ENCODE measurements at places on chromosomes 12 and 14. TPM values are rescaled to one million over a fixed set of nuclear protein-coding genes. Genes with fewer than 3 reads are reported as not detected.

CABP1 gene
- not detected for total RNA-seq

CCDC197 gene
- total RNA-seq = not detected

IL31 gene
- not detected for total RNA-seq

FOXM1 gene
- 6.5 TPM for total RNA-seq

CD163L1 gene
- total RNA-seq = 1.9 TPM

HNF1A gene
- total RNA-seq = not detected

EID3 gene
- 5.1 TPM for total RNA-seq

MYF6 gene
- not detected for total RNA-seq

BHLHE41 gene
- 7.2 TPM for total RNA-seq

PTPRR gene
- not detected for total RNA-seq

TCL1A gene
- total RNA-seq = not detected

LPAR5 gene
- 15.0 TPM for total RNA-seq

NINJ2 gene
- total RNA-seq = 7.6 TPM

SHMT2 gene
- 70.9 TPM for total RNA-seq

CRACR2A gene
- total RNA-seq = 4.8 TPM

ACSS3 gene
- 4.1 TPM for total RNA-seq

CLEC2A gene
- 57.4 TPM for total RNA-seq

KLRC2 gene
- not detected for total RNA-seq

LAG3 gene
- not detected for total RNA-seq

CLEC14A gene
- 5.9 TPM for total RNA-seq

CARMIL3 gene
- total RNA-seq = 6.4 TPM

RASAL1 gene
- 19.8 TPM for total RNA-seq

RTN1 gene
- total RNA-seq = 7.5 TPM

CACNA1C gene
- total RNA-seq = 2.3 TPM

KITLG gene
- 17.6 TPM for total RNA-seq

PRB2 gene
- not detected for total RNA-seq

OR6C2 gene
- not detected for total RNA-seq

PTMS gene
- 128 TPM for total RNA-seq

PRIMA1 gene
- total RNA-seq = 4.0 TPM

NOXRED1 gene
- total RNA-seq = 0.47 TPM

PAPLN gene
- total RNA-seq = 22.0 TPM

KRT81 gene
- 346 TPM for total RNA-seq

INHBC gene
- total RNA-seq = not detected

SYCP3 gene
- total RNA-seq = not detected

SMCO3 gene
- total RNA-seq = not detected

BCL7A gene
- total RNA-seq = 21.7 TPM

GNB3 gene
- total RNA-seq = 1.4 TPM

KLRC4 gene
- not detected for total RNA-seq

GIT2 gene
- 19.4 TPM for total RNA-seq

KRT85 gene
- total RNA-seq = 766 TPM

ACVRL1 gene
- total RNA-seq = 42.7 TPM

C12orf50 gene
- total RNA-seq = not detected

MGAT4C gene
- total RNA-seq = 0.26 TPM

UNC79 gene
- total RNA-seq = 0.30 TPM

KERA gene
- not detected for total RNA-seq

GPR162 gene
- total RNA-seq = 1.4 TPM

CLEC2D gene
- 2.3 TPM for total RNA-seq

ANO4 gene
- 1.2 TPM for total RNA-seq

NXPH4 gene
- total RNA-seq = 26.0 TPM

VEZT gene
- total RNA-seq = 70.6 TPM

BDKRB2 gene
- total RNA-seq = 14.2 TPM

BDKRB1 gene
- total RNA-seq = 2.6 TPM

CKAP4 gene
- 55.9 TPM for total RNA-seq

NTF3 gene
- 1.4 TPM for total RNA-seq

ATL1 gene
- 12.2 TPM for total RNA-seq

TUNAR gene
- not detected for total RNA-seq

P2RX2 gene
- not detected for total RNA-seq

LRTM2 gene
- total RNA-seq = not detected
